ENCODE measurements at places on chromosomes 12 and 14.

DNA sequence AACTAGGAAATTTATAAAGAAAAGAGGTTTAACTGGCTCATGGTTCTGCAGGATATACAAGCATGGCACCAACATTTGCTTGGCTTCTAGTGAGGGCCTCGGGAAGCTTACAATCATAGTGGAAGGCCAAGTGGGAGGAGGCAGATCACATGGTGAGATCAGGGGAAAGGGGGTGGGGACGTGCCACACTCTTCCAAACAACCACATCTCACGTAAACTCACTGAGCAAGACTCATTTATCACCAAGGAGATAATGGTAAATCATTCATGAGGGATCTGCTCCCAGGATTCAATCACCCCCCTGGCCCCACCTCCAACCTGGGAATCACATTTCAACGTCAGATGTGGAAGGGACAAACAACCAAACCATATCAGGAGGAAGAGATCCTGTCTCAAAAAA is 35.8 kb downstream of the NUMB start:
- no peak for DNase-seq

DNA sequence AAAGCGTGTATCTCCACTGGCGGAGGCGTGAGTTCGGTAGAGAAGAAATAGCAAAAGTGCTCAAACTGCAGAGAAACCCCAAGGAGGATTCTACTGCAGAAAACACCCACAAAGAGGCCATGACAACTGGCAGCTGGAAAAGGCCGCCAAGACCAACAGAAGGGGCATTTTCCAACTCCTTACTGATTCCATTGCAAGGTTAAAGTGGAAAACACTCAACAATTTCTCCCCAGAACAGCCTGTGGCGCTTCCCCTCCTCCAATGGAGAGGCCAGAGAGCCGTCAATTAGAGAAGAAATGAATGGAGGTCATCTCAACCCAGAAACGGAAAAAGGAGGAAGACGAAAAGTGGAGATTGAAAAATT is 618 bp upstream of the ANKRD52 start:
- no peak for DNase-seq

DNA sequence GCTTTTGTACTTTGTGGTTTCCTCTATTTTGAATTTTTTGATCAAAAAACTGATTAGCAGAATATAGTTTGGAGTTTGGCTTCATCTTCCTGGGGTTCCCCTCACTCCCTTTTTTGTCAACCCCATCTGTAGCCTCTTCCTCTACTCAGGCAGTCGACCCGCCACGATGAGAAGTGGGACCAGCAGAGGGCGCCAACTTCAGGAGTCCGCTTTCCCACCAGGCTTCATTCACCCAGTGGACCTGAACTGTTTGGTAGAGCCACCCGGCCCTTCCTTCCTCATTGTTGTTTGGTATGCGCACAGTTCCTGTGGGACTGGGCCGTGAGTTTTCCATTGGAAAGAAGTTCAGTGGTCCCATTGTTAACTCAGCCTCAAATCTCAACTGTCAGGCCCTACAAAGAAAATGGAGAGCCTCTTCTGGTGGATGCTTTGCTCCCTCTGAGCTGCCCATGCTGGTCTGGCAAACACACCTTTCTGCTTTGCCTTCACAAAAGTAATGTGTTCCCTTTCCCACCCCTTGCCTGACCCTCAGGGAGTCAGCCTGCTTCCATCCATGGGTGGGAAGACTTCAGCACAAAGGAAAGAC is 21.7 kb downstream of the TMBIM6 start:
- no peak for DNase-seq

DNA sequence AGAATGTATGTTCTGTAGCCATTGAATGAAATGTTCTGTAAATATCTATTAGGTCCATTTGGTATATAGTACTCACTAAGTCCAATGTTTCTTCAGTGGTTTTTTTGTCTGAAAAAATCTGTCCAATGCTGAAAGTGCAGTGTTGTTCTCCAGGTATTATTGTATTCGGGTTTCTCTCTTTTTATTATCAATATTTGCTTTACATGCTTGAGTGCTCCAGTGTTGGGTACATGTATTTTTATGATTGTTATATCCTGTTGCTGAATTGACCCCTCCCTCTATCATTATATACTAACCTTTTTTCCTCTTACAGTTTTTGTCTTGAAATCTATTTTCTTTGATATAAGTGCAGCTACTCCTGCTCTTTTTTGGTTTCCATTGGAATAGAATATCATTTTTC is 382.2 kb downstream of the CCER1 start:
- DNase-seq: no peak

DNA sequence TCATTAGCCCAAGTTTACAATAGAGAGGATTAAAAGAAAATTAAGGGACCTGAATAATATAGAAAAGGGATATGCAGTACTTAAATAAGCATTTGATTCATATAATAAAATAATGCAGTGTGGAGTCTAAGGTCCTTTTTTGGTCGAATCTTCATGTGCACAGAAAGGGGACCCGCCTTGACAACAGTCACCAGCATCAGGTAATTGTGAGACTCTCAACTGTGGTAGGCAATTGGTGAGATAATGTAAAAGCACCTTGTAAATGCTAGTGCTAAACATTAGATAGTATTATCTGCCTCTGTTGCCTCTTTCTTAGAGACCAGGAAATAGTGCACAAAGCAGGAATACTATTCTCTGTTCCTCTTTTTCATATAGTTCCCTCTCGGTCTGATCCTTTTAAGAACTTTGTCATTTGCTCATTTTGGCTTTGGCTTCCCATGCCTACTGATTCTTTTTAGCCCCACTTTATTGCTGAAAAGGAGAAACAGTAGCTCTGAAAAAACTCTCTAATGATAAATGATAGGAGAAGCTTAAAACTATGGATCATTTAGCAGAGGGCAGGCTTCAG is 17.5 kb downstream of the CHPT1 start:
- no peak for DNase-seq

GRCh38 chr14:106875503-106875902 is 1349.1 kb downstream of the TMEM121 start:
- no peak for DNase-seq

- DNase-seq: no peak
Measured at GRCh38 chr12:116713527-116713926, 24.3 kb downstream of the SPRING1 start.

DNA sequence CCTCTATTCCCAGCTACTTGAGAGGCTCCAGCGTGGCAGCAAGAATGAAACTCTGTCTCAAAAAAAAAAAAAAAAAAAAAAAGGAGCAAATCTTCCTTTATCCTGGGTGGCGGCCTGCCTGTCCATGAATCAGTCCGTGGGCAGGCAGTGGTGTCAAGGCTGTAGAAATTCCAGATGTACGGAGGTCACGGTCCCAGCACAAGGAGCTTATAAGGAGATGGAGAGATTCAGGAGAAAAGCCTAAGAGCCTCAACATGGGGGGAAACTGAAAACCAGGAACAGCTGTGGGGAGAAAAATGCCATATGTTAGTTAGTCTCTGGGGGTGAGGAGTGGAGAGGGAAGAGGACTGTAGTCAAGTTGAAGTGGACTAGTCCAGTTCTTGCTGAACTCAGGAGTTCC is 130.5 kb upstream of the CRY1 start:
- no peak for DNase-seq

GRCh38 chr12:102769323-102769916 is 147.6 kb downstream of the PAH start:
- peak; percentile 49 for DNase-seq

DNA sequence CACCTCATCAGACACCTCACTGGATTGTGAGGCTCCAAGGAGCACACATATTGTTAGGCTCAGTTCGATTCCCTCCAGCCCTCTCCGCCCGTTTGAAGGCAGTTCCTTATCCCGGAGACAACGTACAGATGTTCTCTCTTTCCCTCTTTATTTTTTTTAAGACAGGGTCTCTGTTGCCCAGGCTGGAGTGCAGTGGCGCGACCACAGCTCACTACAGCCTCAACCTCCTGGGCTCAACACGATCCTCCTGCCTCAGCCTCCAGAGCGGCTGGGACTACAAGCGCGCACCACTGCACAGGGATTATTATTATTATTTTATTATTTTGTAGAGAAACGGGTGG is 718 bp upstream of the TROAP start:
- no peak for DNase-seq

DNA sequence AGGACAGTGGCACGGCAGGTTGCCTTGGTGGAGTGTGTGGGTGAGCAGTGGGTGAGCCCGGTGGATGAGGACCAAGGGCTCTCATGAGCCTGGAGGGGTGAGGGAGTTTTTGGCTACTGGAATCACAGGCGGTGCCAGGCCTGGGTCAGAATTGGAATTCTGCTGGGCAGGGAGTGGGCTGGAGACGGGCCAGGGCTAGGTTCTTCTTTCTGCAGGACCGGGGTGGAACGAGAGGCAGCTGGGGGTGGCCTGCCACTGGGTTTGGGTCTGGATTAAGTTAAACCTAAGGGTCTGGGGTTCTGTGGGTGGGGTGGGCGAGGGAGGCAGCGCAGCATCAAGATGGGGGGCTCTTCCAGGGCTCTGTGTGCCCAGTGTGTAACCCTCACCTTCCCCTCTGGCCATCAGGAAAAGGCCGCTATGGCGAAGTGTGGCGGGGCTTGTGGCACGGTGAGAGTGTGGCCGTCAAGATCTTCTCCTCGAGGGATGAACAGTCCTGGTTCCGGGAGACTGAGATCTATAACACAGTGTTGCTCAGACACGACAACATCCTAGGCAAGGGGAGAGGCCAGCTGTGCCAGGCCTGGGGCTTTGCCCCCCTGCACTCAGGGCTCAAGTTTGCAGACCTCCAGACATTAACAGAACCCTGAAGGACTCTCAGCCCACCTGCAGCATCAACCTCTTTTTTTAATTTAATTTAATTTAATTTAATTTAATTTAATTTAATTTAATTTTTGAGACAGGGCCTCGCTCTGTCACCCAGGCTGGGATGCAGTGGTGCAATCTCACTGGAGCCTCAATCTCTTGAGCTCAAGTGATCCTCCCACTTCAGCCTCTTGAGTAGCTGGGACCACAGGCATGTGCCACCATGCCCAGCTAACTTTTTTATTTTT is 7.0 kb downstream of the ACVRL1 start:
- no peak for DNase-seq

GRCh38 chr12:92464911-92465310 is 237.9 kb upstream of the PLEKHG7 start:
- DNase-seq: no peak

DNA sequence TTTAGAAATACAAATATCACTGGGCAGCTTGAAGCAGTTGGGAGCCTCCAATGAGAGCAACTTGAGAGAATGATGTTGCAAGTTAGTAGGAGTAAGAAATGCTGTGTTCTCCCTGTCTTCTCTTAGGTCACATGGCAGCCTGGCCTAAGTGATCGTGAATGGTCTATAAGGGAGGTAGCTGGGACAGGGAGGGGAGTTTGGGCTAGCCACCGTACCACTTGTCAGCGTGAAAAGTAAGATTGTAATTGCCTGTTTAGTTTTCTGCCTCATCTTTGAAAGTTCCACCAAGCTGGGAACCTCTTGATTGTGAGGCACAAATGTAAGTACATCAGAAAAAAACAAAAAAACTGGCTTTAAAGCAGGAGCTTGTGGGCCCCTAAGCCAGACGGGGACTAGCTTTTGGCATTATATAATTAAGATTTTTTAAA is 36.4 kb downstream of the MDM2 start:
- no peak for DNase-seq

DNA sequence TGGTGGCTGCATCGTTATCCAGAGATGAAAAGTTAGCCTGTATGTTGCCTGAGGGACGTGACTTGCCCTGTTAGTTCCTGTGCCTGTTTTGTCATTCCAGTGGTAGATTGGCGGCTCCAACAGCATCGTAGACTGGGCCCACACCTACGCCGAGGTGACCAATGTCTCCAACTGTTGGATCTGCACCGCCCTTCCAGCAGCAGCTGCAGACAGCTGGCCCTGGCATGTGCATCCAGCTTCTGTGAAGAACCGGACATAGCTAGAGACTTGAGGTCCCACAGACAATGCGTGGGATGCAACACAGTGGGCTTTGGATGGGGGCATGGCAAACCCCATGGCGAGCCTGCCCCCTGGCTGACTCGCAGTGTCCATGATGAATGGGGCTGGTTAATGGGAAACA is 93.0 kb upstream of the TMPO start:
- no peak for DNase-seq

GRCh38 chr14:92754966-92755365 is 6.5 kb upstream of the LGMN start:
- DNase-seq: no peak

DNA sequence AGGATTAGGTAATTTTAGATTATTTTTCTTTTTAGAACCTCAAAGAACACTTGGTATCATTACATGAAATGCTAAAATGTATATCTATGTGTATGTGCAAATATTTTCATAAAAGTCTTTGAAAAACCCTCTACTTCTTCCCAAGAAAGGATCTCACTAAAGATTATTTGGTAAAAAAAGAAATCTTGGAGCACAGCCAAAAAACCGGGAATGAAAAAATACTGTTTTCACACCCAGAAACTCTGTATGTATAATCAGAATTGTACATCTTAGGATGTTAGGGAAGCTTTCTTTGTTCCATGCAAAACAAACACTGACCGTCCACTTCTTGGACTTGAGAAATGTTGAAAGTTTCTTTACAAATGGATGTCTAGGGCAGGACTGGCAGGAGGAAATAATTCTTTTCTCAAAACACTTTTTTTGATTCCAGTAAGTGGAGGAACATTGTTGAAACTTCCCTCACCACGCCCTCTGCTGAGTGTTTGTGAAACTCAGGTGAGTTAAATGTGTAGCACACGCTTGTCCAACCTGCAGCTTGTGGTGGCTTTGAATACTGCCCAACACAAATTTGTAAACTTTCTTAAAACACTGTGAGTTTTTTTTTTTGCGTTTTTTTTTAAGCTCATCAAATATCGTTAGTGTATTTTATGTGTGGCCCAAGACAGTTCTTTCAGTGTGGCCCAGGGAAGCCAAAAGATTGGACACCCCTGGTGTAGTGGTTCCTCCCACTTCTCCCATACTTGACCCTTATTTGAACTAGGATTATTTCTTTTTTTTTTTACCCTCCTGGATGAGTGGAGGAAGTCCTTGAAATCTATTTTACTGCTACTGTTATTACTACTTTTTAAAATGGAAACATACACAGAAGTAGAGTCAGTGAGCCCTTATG is 26.6 kb downstream of the FBXO34 start:
- DNase-seq: no peak

DNA sequence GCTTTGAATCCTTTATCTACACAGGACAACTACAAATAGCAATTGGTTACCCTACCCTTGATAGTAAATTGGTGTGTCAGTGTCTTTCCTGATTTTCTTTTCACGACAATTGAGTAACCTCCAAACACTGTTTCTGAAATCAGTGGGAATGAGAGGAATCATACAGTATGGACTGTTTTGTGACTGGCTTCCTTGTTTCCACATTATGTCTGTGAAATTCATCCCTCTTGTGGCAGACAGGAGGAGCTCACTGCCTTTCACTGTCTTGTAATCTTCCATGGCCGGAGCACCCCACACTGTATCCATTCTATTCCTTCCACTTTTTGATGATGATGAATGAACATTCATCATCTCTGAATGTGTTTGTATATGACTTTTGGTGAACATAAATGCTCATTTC is 164.0 kb upstream of the PZP start:
- no peak for DNase-seq

- DNase-seq: no peak
Measured at GRCh38 chr12:132717531-132718387, 7.1 kb downstream of the PGAM5 start.
